Tibial nerve (tissue), 4 donors: ENCODE measurements at places on chromosomes 7 and 10.

DNA sequence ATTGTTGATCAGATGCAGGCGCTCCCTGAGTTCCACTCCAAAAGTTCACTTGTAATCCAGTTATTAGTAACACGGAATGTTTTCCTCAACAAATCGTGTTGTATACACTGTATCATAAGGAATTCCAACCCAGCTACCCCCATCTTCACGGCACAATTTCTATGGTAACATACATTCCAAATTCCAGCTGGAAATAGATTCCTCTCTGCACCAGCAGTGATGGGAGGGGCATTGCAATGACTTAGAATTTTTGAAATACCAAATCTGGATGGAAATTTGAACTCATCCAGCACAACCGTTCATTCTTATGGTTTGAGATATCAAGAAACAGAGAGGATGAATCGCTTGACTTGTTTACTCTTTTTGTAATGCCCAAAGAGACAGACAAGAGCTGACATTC is 38.9 kb upstream of the RHEB start:
- DNase-seq: no peak

DNA sequence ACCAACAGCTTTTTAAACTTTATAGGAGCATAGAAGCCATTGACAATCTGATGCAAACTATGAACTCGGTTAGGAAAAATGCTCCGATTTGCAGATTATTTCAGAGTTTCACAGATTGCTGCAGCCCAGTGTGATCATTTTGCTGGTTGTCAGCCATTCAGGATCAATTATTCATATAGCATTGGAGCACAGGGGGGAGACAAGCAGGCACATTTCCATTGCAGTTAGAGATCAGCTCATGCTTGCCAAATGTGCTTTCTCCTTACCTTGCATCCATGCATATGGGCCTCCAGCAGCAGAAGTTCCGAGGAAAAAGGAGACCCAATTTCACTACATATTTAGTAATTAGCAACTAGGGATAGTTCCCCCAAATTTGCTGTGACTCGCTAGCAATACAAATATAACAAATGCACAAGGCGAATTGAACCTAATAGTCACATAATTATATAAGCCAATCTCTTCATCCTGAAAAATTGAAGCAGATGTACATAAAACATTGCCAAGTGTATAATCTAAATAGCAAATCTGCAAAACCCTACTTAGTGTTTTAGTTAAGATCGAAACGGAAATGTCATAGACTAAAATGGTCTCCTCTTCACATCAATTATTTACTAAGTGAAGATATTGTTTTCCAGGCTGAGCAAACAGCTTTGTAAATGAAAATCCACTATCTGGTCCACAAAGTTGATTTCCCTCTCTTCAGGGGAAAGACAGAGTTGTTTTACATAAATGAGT is 49.5 kb upstream of the RSU1 start:
- DNase-seq: no peak

DNA sequence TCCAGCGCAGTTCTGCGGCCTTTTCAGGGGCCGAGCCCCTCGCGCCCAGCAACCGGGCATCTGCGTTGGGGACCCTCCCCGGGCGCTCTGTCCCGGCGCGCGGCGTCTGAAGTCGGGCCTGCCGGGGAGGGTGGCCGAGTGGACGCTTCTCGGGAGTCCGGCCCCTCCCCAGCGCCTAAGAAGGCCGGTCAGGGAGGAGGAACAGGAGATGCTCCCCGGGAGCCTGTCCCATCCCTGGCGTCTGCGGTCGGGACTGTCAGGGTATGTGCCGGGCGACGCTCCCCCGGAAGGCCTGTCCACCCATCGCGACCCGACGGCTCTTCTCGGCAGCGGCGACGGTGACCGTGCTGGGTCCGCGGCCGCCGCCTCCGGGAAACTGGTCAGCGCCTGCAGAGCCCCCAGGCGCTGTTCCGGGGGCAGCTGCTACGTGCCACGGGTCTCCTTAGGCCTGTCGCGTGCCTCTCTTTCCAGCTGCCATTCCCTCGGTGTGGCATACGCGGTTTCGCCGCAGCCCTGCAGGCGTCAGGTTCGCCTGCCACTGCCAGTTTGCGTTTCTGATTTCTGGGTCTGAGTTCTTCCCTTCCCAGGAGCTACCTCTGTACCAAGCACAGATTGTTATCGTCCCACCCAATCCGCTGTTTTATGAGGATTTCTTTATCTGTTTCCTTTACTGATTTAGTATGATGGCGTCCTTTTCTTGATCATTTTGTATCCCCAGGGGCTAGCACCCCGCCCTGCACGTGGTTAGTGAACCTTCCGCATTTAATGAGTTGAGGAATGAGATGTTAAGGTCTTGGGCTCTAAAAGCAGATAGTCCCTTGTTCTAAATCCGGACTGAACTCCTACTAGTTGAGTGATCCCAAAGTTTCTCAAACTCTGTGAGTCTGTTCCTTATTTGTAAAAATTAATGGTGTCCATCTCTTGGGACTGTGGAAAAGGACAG is 782 bp downstream of the IFIT5 start:
- peak; percentile 31 for DNase-seq

DNA sequence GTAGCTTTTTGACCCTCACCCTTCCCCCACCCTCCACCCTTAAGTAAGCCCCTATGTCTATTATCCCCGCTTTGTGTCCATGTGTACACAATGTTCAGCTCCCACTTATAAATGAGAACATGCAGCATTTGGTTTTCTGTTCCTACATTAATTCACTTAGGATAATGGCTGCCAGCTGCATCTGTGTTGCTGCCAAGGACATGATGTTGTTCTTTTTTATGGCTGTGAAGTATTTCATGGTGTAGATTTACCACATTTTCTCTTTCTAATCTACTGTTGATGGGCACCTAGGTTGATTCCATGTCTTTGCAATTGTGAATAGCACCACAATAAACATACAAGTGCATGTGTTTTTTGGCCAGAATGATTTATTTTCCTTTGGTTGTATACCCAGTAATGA is 232.2 kb downstream of the CACNA2D1 start:
- no peak for DNase-seq

- DNase-seq: no peak
These were observed 676.3 kb upstream of the KCND2 start for GRCh38 chr7:119596651-119597050.
